ENCODE measurements at places on chromosomes 12 and 14.

GRCh38 chr12:51341251-51342007 is 5.0 kb downstream of the CELA1 start:
- DNase-seq: peak; percentile 73

DNA sequence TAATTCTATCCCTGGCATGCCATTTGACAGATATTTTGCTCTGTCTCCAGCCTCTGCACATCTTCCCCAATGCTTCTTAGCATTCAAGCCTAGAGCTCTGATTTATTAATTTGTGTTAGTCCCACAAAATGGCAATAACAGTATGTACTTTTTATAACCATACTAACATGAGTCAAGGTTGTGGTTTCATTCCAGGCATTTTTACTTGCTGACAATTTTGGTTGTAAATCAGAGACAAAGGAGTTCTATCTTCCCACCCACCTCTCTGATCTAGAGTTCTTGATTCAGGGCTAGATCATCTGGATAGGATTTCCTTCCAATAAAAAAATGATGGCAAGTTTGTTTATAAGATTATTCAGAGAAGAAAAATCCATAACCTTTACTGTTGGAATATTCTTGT is 18.5 kb upstream of the CISTR start:
- DNase-seq: no peak

DNA sequence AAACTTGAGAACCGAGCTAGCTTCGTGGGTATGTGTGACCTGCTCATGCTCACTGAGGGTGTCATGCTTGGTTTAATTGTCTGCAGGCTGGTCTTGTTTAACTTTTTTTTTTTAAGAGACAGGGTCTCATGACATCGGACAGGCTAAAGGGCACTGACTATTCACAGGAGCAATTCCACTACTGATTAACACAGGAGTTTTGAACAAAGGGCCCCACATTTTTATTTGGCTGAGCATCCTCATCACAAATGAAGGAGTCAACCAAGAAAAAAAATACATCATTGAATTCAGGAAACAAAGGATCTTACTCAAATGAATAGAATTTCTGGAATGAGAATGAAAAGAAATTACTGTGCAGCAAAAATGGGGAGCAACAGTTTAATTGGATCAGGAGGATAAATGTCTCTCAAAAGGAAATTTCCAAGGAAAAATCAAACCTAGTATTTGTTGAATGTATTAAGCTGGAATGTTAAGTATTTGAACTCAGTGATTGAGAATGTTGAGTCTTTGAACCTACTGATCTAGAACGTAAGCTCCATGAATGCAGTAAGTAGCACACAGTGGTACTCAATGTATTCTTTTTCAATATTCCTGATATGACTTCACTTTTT is 20.8 kb upstream of the PYROXD1 start:
- DNase-seq: no peak

DNA sequence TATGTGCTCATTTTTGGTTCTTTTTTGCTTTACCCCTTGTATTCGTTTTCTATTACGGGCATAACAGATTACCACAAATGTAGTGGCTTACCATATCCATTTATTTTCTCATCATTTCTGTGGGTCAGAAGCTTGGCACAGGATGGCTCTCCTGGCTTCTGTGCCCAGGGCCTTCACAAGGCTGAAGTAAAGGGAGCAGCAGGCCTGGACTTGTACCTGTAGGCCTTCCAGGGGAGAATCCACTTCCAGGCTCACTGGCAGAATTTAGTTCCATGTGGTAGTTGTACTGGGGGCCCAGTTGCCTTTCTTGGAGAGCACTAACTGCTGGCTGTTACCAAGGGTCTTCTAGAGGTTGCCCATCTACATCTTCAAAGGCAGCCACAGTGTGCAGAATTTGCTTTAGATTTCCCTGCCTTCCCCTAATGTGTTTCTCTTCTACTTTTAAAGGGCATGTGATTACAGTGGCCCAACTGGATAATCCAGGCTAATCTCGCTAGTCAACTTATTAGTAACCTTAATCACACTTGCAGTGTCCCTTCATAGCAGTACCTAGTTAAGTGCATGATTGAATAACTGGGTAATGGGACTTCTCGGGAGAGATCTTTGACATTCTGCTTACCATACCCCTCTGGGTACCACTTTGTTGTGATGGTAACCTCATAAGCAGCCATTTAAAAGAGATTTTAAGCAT is 67.0 kb downstream of the CRADD start:
- no peak for DNase-seq

GRCh38 chr12:96503976-96504375 is 14.6 kb downstream of the CFAP54 start:
- DNase-seq: no peak

DNA sequence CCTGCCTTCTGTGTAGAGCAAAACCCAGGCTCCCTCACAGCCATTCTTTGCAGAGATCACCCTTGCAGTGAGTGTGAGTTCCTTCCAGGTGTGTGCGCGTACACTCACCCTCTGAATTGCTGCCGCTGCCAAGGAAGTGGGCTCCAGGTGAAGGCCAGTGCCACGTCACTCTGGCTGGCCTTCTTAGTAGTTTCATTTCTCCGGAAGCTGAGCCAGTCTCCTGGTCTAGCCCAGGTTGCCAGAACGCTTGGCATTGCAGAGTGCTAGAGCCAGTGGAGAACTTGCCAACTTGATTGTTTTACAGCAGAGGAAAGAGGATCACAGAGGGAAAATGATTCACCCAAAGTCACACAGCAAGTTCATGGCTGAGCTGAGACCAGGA is 11.0 kb downstream of the CBLN3 start:
- DNase-seq: no peak

- no peak for DNase-seq
Measured at GRCh38 chr12:14111230-14111865, 129.9 kb upstream of the GRIN2B start.

DNA sequence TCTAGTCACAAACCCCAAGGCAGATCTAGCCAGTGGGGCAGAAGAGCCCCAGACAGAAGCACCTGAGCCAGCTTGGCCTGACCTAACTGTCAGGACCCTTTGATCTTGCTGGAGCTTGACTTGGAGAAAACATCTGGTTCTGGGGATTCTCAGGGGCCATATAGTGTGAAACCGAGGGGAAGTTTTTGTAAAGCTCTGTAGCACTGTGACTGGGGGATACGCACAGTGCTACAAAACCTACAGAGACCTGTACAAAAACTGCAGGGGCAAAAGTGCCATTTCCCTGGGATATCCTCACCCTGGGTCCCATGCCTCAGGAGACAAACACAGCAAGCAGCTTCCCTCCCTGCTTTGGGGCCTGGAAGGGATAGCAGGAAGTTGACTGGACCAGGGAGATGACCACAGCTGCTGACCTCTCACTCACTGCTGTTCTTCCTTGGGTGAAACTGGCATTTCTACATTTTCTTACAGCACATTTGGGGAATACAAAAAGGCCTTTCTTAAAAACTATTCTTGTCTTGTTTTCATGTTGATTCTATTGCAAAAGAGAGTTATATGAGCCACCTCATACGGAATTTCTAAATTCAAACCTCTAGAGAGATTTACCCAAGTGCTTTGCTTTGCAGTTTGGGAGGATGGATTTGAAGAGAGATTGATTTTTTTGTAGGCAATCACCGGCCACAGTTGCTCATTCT is 140.0 kb downstream of the DAD1 start:
- no peak for DNase-seq

DNA sequence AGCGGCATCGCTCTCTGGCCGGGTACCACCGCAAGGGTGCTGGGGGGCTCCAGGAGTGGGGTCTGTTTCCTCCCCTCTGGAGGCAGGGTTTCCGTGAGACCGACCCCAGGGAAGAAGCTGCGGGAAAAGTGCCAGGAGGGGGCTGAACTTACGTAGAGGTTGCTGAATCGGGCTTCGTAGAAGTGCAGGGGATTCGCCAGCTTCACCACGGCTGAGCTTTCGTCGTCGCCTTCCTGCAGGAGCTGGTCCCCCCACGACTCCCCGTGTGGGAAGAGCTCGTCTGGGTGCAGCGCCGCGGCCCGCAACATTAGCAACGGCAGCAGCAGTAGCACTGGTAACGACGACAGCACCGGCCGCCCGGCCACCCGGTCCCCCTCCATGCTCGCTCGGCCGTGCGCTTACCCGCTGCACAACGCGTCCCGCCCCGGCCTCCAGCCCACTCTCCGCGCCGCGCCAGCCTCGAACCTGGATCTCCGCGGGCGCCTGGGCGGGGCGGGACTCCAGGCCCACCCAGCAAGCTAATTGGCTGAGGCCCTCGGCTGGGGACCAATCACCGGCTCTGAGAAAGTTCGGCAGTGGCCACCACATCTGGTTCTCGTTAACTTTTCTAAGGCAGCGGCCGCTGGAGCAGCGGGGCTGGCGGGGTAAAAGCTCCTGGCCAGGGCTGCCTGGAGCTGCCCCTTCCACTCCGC is at the start of gene NID2:
NID2 (minus strand) TSS at position 445 of the 692 bp plus-strand sequence; CDS start at position 380, 65 bp downstream.
- peak; percentile 29 for DNase-seq

- DNase-seq: no peak
Measured at GRCh38 chr12:98224584-98225221, 290.7 kb upstream of the TMPO start.

- no peak for DNase-seq
Measured at GRCh38 chr12:2884810-2885209, 5.9 kb upstream of the TULP3 start.

- no peak for DNase-seq
Measured at GRCh38 chr12:7451756-7452155, 7.8 kb upstream of the CD163L1 start.

- no peak for DNase-seq
Measured at GRCh38 chr14:38185671-38186070, 22.0 kb upstream of the SSTR1 start.

- peak; percentile 41 for DNase-seq
Measured at GRCh38 chr14:21071225-21072030, 1.3 kb downstream of the ARHGEF40 start.

GRCh38 chr12:53402871-53403270 is 20.8 kb upstream of the AMHR2 start:
- DNase-seq: no peak

DNA sequence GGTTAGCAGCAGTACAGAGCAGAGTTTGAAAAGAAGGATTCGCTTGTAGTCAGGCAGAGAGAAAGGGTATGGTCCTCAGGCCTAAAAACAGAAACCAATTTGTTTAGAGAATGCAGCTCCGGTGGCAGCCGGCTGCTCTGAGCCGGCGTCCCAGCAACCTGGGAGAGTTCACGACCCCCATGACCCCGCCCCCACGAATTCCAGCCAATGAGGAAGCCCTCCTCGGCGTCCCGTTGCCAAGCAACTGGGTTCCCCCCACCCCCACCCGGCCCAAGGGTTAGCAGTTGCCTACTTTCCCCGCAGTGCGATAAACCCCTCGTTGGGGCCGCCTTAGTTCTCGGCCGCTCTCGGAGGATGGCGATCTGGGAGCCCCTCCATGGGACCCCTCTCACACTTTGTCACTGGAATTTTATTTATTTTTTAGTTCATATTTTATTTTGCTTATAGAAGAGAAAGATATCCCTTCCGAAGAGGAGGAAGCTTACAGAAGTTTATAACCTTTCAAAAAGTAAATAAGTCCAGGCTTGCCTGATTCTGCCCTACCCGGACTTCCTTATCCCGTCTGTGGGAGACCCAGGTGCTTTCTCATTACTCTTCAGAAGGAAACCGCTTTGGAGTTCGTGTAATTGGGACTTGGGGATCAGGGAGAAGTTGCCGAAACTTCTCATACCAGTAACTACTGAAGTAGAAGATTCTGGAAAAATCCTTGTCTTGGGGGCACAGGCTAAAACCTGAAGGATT is at the start of gene CCDC60:
CCDC60 (plus strand) TSS at position 300 of the 741 bp plus-strand sequence. CDS start 448 bp downstream, outside the sequence.
- DNase-seq: no peak

Data from activated gamma-delta T cell treated with Interleukin-2 at 50 U/mL for 16 hours (primary cell).